Lung (tissue), 17 donors: ENCODE measurements at places on chromosomes 3 and 15.

DNA sequence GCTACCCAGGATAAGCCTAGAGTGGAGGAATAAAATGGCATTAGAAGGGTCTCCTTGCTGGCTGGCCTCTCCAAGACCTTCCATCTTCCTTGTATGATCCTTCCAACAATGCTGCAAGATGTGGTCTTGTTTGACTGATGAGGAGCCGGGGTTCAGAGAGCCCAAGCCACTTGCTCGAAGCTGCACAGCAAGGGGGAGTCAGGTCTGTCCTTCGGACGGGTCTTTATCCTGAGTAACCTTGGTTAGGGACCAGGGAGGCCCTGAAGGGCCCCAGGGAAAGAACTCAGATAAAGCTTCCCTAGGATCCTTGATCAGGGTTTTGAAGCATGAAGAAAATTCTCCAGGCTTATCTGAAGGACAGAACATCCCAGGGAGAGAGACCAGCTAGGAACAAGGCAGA is 7.0 kb upstream of the DNAJB8 start:
- no peak for DNase-seq

- DNase-seq: peak; percentile 19
These were observed 90.1 kb upstream of the RGMA start for GRCh38 chr15:93179072-93179471.

DNA sequence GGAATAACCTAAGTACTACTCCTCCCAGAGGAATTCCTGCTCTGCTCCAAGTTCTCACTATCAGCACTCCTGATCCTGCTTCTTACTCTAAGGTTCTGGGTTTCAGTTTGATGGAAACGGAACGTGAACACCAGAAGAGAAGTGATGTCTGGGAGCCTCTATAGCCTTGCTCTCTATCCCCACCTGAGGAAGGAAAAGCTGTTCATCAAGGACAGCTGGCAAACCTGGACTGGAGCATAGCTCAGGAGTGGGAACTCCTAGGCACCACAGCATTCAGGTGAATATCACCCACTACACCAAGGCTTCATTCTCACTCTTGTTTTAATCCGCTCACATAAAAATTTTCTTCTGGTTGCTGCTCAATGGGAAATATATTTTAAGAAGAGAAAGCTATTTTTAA is 13.0 kb upstream of the CADPS start:
- DNase-seq: no peak

GRCh38 chr3:169668072-169668956 is 4.8 kb upstream of the MECOM start:
- peak; percentile 68 for DNase-seq

DNA sequence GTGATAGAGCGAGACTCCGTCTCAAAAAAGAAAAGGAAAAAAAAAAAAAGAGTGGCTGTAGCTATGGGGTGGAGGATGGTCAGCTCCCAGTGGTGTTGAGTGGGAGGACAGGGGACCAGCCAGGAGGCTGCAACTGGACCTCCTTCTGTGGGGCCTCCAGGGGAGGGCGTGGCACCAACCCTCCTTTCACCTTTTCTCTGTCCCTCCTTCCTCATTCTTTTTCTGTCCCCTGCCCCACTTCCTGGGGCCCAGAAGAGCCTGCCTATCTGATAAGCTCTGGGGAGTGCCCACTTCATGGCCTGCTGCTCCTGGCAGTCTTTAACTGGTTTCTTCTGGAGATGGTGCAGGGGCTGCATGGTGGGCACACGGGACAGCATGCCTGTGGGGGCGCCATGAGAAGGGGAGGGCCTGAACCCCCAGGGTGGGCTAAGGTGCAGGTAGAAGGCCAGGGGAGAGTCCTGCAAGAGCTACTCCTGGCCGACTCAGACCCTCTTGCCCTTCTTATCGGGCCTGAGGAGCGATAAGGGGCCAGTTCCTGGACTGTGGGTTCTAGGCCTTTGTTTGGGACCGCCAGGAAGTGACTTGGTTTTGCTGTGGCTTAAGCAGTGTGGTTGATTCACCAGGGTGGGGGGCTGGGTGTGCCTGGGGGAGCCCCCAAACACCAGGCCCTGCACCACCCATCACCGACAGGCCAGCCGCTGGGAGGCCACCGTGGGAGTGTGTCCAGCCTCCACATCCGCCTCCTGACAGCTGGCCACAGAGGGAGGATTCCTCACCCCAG is 49.4 kb upstream of the FLNB start:
- DNase-seq: no peak

GRCh38 chr3:171775943-171776342 is 34.3 kb downstream of the PLD1 start:
- no peak for DNase-seq

DNA sequence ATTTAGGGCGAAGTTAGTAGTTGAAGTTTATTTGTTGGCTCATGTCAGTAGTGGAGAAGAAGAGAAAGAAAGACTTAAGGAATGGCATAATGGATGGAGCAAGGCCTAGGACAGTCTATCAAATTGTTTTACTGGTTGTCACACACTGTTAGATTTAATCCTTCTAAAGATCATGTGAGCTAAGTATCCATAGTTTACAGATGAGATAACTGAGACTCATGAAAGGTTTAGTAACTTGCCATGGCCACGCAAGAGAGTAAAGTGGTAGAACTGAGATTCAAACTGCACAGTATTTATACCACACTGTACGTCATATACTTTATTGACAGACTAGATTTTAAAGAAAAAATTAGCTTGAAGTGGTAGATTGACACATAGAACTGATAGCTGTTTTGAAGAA is 11.4 kb downstream of the SPRED1 start:
- no peak for DNase-seq

DNA sequence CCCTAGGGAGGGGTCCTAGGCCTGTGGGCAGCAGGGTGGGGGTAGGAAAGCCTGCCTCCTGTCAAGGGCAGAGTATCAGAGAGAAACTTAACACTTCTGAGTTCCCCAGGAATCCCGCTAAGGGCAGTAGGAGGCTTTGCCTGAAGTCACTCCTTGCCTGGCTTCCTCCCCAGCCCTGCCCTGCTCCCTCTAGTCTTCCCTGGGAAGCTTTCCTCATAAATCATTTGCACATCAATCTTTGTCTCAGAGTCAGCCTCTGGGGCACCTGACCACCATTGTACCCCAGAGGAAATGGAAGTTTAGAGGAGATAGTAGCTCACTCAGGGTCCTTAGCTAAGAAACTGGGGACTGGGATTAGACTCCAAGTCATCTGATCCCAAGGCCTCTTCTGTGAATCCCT is 129.4 kb upstream of the TLE3 start:
- DNase-seq: no peak

DNA sequence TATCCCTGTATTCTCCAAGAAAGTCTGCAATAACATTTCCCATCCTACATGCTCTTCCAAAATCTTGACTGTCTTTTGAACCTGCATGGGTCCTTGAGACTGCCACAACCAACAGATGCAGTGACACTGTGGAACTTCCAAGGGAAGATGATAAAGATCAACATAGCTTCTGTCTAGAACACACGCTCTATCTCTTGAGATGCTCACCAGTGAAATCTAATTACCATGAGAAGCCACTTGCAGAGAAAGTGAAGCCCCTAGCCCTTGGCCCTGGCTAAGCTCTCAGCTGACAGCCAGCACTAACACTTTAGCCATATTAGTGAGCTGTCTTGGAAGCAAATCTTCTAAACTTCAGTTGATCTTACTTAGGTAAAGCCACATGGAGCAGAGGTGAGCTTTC is 36.6 kb downstream of the EOMES start:
- no peak for DNase-seq

DNA sequence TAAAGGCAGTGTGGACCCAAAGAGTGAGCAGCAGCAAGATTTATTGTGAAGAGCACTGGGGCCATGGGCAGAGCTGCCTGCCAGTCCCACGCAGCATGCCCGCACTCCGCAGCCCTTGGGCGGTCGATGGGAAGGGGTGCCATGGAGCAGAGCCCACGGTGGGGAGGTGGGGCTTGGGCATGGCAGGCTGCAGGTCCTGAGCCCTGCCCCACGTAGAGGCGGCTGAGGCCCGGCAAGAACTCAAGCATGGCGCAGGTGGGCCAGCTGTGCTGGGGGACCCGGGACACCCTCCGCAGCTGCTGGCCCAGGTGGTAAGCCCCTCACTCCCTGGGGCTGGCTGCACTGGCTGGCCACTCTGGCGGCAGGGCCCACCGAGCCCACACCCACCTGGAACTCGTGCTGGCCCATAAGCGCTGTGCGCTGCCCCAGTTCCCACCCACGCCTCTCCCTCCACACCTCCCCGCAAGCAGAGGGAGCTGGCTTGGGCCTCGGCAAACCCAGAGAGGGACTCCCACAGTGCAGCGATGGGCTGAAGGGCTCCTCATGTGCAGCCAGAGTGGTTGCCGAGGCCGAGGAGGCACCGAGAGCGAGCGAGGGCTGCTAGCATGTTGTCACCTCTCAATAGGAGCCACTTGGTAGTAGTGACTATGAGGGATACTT is 1218.8 kb upstream of the EPHA6 start:
- no peak for DNase-seq

GRCh38 chr3:152374262-152374990 is 105.7 kb downstream of the MBNL1 start:
- no peak for DNase-seq

GRCh38 chr3:27072810-27073651 is 296.2 kb downstream of the NEK10 start:
- DNase-seq: no peak

- DNase-seq: no peak
These were observed 81.6 kb downstream of the PPCDC start for GRCh38 chr15:75104804-75105557.

DNA sequence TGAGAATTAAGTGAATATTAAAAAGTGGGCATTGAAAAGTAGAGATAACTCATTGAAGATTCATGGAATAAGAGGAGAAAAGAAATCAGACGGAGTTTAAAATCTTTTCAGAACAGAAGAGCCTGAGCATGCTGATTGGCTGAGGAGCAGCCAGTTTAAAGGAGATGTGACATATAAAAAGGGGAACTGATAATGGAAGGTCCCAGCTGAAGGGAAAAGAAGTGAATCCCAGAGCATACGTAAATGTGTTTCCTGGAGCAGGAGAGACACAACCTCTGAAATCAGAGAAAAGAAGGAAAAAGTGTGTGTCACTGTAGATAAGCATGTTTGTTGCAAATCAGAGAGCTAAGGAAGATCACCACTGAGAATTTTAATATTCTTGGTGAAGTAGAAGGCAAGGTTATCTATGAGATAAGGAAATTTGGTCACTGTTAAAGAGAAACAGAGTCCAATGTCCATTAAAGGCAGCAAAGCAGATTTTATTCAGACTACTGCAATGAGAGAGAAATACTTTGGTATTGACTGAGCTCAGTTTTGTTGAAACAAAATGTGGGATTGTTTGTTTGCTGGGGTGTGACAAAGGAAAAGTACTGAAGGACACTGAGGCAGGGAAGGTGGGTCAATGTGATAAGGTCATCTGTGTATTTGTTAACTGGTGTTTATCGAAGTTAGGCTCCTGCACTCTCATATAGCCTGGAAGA is 84.6 kb upstream of the WDR72 start:
- DNase-seq: no peak

GRCh38 chr3:36524560-36524959 is 144.3 kb downstream of the STAC start:
- DNase-seq: no peak

DNA sequence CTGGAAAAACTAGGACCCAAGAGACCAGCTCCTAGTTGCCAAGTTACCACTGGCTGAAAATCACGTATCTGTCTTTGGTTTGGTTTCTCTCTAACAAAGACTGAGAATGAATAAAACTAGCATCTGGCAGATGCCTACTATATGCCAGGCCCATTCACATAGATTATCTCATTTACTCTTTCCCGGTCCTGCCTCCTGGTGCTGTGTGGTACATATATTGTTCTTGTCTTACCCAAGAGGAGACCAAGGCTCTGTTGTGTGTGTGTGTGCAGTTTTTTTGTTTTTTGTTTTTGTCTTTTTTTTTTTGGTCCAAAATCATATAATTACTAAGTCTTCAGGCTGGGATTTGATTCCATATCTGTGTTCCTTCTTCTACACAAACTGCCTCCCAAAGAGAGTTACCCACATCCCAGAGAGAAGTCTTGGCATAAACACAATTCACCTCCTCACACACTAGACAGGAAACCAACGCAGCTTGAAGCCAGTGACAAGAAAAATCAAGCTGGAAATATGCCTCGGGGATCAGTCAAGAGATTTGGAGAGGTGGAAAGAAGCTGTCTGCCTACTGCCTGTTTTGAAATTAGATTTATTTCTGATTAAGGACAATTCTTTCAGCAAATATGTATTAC is 891 bp downstream of the AHSG start:
- no peak for DNase-seq

- DNase-seq: peak; percentile 16
These were observed 1141.6 kb downstream of the IGSF11 start for GRCh38 chr3:117893001-117893400.

- peak; percentile 51 for DNase-seq
These were observed 39.4 kb downstream of the VGLL4 start for GRCh38 chr3:11604139-11604892.

- DNase-seq: no peak
These were observed 104.1 kb downstream of the LSM3 start for GRCh38 chr3:14282706-14283075.
